ENCODE measurements at places on chromosomes 11 and 22.

- no peak for DNase-seq
These were observed 24.0 kb upstream of the SYT8 start for GRCh38 chr11:1810761-1811160.

DNA sequence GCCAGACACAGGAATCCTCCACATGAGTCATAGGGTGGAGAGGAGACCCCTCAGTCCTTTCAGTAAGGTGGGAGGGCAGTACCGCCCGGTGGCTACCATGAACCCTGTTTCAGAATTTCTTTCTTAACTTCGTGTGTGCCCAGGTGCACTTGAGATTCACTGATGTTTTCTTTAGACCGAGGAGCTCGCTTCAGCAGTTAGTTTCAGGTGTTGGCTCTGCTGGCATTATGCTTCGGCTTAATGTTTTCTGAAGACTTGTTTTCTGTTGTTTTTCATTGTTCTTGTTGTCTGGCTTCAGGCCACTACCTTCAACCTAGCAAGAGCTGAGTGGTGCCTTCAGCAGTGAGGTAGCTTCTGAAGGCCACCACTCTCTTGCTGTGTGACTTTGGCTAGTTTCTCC is 71.5 kb downstream of the BMAL1 start:
- no peak for DNase-seq

DNA sequence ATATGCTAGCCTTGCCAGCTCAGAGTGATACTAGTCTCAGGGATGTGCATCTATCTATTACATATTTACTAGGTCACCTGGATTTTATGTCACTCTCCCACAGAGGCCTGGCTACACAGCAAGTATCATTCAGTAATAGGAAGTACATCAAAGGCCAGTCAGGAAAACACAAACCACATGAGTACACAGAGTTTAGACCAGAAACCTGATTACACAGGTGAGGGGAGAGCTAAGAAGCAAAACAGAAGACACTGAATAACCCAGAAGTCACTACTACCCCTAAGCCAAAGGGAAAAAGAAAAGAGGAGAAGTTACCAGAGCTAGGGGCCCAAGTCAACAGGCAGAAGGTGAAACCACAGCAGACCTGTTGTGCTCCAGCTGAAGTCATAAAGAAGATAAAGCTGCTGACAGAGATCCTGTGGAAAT is 13.3 kb downstream of the LPXN start:
- DNase-seq, result peak; percentile 36

DNA sequence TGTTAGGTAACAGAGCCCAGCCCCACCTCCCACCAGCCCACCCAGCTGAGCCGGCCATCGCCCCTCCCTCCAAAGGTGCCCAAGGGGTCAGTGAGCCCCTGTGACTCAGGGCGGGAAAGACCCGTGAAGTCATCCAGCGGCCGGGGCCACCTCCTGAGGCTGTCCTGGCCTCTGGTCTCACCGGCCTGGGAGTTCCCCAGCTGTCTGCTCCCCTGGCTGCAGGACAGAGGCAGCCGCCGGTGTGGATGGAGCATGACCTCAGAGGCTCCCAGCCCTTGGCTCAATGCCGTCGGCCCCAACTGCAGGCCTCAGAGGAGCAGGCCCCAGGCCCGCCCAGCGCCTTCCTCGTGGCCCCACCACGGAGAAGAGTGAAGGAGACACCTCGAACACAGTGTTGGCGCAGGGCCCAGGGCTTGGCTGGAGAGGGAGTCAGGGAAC is 28.7 kb downstream of the RPL3 start:
- DNase-seq, result no peak

DNA sequence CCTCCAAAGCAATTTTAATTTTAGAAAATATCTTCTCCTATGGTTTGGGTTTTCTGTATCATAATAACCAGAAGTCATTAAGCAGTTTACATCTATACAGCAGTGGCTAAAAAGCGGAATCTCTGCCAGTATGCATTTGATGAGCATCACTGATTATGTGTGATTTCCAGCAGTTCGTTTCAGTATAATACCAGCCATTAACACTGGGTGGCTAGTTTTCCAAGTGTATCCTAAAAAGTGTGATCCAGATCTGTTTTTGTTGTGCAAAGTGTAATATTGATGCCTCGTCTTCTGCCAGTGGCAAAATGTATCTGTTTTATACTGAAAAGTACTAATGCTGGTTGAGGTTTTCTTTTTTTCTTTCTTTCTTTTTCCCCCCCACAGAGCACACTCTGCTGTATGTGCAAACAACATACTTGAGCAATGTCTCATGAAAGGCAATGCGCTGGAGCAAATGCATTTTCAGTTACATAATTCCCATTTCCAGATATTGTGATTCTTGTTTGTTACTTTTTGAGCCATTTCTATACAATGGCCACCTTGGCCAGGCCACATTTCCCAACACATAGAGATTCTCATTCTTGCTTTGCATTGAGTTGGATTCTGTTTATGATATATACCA is 64.2 kb downstream of the SLC36A4 start:
- no peak for DNase-seq

- no peak for DNase-seq
These were observed 68.7 kb downstream of the PPFIBP2 start for GRCh38 chr11:7582338-7582985.

DNA sequence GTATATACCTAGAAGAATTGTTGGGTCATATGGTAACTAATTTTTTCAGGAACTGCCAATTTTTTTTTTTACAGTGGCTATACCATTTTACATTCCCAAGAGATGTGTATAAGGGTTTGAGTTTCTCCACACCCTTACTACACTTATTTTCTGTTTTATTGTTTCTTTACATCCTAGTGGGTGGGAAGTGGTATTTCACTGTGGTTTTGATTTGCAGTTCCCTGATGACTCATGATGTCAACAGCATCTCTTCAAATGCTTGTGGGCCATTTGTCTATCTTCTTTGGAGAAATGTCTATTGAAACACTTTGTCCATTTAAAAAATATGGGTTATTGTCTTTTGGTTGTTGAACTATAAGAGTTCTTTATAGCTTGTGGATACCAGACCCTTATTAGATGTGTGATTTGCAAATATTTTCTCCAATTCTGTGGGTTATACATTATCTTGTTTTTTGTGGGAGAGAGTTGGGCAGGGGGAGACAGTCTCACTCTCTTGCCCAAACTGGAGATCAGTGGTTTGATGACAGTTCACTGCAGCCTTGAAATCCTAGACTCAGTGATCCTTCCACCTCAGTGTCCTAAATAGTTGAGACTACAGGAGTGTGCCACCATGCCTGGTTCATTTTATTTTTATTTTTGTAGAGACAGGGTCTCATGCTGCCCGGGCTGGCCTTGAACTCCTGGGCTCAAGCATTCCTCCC is 30.3 kb upstream of the PISD start:
- peak; percentile 50 for DNase-seq

DNA sequence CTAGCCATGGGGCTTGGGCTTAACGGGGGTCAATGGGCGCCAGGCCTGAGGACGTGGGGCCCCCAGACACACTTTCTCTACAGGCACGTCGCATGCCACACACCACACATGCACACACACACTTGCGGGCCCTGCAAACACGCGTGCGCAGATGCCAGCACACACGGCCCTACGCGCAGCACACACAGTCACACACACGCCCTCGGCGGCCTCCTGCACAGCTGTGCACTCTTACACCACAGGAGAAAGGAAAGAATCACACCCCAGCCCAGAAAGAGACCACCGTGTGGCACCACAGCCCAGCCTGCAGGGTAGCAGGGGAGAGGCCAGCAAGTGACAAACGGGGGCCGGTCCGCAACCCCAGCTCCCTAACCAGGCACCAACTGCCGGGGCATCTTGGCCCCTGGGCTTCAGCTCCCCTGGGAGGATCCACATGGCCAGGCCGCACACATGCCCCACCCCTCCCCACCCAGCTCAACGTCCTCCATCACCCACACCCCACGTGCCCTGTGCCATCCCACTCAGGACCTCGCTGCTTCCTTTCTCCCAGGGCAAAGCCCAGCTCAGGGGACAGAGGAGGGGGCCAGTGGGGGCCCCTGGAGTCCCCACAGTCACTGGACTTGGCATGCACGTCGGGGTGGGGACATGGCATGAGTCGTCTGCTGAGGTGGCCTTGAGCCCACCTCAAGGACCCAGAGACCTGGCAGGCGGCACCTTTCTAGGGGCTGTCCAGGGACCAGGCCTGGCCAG is 26.3 kb upstream of the TH start:
- DNase-seq, result no peak

DNA sequence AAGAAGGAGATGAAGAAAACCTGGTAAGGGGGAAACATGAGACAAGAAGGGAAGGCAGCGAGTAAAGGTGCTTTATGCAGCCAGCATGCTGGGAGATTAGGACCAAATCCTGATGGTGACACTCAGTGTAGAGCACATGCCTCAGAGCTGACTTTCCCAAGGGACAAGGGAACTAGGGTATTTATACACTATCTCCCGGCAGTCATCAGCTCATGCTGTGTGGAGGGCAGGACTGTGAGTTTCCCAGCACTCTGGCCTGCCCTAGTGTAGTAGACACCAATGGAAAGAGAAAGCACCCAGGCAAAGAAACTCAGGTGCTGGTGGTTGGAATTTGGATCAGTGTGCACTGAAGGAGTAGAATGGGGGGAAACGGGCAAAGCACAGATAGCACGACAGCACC is 128.3 kb upstream of the CSNK2A3 start:
- DNase-seq, result no peak

DNA sequence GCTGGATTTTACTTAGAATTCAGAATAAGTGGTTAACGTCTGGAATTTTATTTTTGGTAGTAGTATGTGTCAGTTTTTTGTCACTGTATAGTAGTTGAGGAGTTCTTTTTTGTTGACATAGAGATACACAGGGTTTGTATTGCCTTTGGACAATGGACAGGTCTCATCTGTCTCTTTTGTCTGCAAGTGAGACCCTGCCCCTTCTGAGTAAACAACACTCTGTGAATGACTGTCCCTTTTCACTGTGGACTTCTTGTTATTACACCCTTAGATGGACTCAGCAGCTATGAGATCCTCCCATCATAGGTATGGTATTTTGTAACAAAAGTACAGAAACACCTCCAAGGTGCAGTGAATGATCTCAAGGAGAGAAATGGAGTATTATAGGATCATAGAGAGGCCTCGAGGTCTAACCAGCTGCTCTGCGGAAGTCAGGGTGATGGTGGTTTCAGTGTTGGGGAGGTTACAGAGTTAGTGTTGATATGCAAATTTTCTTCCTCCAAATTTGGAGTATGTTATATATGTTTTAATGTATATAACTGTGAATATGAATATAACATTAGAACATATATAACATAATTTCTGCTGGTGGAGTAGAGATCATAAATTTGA is 7.8 kb downstream of the PPP6R3 start:
- DNase-seq, result no peak
